ENCODE measurements at places on chromosomes 5 and 9.

DNA sequence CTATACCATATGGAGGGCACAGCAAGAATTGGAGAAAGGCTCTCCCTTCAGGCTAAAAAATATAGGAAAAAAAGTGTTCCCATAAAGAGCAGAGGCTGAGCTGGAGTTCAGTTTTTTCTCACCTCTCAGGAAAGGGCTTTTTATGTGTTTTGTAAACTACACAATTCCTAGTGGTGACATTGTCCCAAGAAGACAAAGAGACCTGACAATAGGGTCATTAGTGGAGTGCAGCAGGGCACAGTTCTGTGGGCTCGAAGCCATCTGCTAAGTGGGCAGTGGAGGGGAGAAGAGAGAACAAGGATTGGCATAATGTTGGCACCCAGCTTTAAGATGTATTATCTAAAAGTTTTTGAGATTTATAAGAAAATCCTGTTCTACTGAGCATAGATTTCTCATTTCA lies 162.5 kb downstream of the HCN1 start:
- DNase-seq = no peak

DNA sequence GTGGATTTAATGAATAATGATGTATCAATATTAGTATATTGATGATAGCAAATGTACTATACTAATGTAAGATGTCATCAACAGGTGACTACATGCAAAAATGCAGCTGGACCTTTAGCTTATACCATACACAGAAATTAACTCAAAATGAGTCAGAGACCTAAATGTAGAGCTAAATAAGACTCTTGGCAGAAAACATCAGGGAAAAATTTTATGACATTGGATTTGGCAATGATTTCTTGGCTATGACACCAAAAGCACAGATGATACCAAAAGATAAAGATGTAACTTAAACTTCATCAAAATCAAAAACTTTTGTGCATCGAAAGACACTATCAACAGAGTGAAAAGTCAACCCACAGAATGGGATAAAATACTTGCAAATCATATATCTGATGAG lies 64.0 kb upstream of the CCL21 start:
- no peak for DNase-seq

- DNase-seq = no peak
Measured at GRCh38 chr5:176535101-176535663, 2.0 kb downstream of the RNF44 start.

- DNase-seq = no peak
Measured at GRCh38 chr9:14981291-14981950, 71.2 kb upstream of the FREM1 start.

GRCh38 chr5:173310861-173311785 lies 17.1 kb downstream of the STC2 start:
- no peak for DNase-seq

- DNase-seq = peak; percentile 12
Measured at GRCh38 chr5:30279237-30279636, 914.2 kb upstream of the CDH6 start.

DNA sequence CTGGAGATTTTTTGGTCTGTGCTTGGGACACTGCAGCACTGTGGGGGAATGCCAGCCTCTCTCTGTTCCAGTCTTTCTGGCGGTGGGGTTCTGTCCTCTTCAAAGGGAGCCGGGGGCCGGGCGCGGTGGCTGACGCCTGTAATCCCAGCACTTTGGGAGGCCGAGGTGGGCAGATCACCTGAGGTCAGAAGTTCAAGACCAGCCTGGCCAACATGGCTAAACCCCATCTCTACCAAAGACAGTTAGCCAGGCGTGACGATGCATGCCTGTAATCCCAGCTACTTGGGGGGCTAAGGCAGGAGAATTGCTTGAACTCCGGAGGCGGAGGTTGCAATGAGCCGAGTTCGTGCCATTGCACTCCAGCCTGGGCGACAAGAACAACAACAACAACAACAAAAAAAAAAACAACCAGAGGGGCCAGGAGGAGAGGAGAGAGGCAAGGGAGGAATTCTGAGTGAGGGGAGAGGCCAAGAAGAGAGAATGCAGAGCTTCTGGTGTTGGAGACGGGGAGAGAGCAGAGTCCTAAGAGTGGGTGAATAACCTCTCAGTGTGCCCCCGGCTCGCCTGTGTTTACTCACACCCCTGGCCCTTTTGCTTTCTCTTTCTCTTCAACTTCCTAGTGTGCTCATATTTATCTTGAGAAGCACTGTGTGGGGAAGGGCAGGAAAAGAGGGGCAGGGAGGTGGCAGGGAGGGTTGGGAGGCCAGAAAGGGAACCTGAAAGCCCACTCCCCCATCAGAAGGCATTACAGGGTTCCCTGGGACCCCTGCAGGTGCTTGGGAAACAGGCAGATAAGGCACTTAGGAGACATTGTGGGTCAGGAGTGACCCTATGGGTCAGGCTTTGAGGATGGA lies 3.2 kb upstream of the SET start:
- DNase-seq = no peak
